ENCODE measurements at places on chromosomes 5 and 9.

DNA sequence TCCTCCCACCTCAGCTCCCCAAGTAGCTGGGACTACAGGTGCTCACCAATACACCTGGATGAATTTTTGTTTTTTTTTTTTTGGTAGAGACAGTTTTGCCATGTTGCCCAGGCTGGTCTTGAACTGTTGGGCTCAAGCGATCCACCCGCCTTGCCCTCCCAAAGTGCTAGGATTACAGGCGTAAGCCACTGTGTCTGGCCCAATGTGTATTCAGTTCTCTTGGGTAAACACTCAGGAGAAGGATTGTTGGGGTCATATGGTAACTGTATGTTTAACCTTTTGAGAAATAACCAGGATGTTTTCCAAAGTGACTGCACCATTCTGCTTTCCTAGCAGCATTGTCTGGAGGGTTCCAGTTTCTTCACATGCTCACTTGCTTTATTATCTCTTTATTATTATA is 67.4 kb downstream of the TNPO1 start:
- peak; percentile 6 for DNase-seq

- DNase-seq: peak; percentile 62
Measured at GRCh38 chr9:129258124-129258822, 80.2 kb upstream of the IER5L start.

DNA sequence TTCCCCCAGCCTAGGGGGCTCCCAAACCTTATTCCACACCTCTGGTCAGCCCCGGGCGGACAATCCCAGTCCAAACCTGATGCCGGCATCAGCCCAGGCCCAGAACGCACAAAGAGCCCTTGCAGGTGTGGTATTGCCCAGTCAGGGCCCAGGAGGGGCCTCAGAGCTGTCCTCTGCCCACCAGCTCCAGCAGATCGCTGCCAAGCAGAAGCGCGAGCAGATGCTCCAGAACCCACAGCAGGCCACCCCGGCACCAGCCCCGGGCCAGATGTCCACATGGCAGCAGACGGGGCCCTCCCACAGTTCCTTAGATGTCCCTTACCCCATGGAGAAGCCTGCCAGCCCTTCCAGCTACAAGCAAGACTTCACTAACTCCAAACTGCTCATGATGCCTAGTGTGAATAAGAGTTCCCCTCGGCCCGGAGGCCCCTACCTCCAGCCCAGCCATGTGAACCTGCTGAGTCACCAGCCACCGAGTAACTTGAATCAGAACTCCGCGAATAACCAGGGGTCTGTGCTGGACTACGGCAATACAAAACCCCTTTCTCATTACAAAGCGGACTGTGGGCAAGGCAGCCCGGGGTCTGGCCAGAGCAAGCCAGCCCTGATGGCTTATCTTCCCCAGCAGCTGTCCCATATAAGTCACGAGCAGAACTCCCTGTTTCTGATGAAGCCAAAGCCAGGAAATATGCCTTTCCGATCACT is 27.6 kb upstream of the LTC4S start:
- peak; percentile 49 for DNase-seq

DNA sequence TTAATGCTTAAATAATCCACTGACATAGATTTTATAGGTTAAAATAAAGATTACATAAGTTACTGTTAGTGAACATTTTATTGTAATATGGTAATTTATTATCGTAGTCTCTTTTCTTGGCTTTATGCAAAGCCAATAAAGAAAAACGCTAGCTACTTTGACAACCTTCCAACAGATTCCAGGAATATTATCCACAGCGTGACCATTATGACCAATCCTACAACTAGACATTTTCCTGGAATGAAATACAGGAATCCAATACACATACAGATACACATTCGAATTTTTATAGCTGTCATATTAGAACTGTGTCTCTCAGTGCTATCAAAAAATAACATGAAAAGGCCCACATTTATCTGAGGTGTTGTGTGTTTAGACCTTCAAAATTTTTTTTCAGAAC is 13.1 kb downstream of the RPS23 start:
- peak; percentile 51 for DNase-seq

- no peak for DNase-seq
Measured at GRCh38 chr5:122707796-122708195, 67.1 kb upstream of the SNX2 start.

DNA sequence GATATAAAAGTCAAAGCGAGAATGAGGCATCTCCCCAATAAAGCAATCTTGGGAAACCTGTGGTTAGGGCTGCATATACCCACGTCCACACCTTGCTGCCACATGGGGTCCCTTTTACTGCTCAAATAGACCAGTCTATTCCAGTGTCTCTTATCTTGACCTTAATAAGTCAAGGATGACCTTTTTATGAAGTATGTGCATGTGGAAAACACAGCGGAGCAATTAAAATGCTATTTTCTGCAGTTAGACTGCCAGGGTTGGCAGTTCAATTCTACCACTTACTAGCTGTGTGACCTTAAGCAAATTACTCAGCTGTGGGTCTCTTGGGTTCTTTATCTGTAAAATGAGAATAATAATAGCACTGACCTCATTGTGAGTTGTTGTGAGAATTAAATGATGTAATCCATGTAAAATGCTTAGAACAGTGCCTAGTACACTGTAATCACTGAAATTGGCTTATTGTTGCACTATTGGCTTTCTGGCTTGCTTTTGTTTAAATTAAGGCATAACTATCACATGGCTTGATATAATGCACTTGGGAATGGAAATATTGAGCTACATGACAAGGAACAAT is 67.8 kb upstream of the HSPB3 start:
- DNase-seq: no peak

DNA sequence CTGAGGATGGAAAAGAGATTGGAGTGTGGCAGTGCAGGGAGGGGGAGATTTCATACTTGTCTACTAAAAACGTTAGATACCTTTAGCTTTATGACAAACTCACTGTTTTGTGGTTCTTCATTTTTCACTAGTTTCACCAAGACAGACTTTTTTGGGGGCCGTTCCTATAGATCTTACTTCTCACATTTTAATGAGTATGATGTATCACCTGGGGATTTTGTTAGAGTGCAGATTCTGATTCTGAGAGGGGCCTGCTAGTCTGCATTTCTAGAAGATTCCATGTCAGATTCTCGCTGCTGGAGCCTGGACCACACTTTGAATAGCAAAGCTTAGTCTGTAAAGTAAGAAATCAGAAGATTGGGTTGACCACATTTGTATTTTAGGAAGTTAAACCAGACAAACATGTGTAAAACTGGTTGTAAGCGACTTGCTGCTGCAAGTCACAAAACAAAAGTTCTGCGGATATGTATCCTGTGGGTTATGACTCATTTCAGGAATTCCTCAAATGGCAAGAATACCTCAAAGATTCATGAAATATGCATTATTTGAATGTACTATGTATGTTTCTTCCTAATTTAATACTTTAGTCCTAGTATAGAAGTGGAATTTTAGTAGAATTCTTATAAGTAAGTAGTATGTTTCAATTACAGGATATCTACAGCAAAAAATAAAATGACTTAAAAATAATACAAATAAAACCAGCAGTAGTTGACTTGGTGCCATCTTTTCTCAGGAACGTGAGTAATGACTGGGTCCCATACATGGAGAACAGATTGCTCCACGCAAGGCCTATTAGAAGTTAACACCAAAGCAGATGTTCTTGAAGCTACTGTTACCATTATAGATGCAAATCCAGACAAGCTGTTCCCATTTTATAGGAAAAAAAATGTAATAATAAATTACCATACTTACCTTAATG is 27.8 kb downstream of the NFIL3 start:
- DNase-seq: peak; percentile 87

GRCh38 chr5:140018920-140019644 is 24.0 kb downstream of the NRG2 start:
- no peak for DNase-seq

DNA sequence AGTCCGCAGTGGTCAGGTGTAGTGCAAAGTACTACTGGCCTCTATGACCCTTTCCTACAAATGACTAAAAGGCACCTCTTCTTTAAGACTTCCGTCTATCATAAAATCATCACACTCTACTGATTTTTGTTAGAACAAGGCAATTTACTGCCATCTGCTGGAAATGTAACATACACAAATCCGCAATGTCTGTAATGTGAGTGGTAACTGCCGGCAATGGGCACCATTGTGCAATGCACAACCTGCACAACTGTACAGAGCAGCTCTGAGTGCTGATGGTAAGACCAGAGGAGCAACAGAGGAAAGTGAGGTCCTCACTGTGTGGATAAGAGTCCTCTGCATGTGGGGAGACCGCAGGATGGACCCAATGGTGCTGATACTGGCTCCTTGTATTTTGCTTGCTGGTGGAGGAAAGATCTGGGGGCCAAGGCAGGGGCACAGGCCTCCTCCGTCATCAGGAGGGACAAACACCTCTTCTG is 103.7 kb downstream of the ATPSCKMT start:
- DNase-seq: no peak

DNA sequence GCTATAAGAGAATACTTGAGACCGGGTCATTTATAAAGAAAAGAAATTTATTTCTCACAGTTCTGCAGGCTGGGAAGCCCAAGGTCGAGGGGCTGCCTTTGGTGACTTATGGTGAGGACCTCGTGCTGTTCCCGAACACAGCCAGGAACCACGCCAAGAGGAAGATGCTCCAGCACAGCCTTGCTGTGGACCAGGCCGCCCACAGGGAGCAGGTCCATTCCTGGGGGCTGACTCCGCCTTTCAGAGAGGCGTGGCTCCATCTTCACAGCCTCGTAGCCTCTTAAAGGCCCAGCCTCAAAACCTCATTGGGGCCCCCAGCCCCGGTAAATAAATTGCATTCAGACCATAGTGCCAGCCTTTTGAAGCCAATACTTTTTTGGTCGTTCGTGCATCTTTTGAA is 93.5 kb upstream of the CACNA1B start:
- DNase-seq: no peak

- DNase-seq: peak; percentile 98
Measured at GRCh38 chr5:14156650-14157492, 13.7 kb downstream of the TRIO start.

- no peak for DNase-seq
Measured at GRCh38 chr5:95848701-95849100, 26.2 kb upstream of the GLRX start.

DNA sequence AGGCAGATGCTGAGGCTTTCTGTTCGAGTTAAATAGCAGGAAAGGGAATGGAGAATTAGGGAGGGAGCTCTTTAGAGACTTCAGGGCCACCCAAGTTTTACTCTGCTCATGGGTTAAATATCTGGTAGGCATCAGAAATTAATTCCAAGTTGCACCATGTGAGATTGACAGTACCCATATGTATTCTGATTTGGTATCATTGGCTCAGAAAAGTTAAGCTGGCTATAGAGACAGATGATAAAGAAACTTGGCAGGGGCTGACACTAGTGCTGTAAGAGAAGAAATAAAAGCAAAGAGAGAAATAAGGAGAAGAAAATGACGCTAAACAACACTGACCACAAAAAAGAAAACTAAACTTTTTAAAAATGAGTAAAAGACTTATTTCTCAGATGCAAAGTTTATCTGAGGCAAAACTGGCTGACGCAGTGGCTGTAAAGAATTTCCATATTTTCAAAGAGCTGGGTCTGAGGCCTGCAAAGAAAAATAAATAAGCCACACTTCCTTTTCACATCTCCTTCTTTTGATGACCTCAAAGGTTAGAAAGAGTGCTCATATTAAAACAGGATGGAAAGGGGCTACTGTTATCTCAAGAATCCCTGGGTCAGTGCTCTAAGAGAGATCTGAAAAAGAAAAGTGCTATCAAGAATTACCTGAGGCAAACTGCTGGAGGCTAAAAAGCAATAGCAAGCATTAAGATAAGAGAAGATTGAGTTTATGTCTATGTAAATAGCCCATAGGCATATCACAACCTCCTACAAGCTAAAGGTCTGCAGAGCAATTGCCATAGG is 399.0 kb upstream of the MEF2C start:
- no peak for DNase-seq

GRCh38 chr5:169302491-169303118 is 1.7 kb upstream of the SLIT3 start:
- DNase-seq: peak; percentile 76

DNA sequence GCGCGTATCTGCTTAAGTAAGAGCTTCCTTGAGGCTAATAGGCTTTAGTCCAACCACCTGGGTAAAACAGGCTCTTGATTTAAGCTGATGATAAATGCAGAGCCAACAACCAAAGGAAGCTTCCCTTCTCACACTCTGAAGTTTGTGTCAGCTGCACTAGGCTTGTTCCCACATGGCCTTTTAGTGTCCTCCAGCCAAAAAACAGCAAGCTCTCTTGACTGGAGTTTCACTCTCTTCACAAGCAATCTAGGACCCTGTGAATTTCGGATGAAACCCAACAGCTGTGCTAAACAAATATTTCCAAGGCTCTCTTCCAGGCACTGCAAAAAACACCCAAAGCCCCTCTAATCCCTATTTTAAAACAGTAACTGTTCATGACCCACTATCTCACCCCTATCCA is 63.9 kb downstream of the SAXO1 start:
- DNase-seq: no peak

DNA sequence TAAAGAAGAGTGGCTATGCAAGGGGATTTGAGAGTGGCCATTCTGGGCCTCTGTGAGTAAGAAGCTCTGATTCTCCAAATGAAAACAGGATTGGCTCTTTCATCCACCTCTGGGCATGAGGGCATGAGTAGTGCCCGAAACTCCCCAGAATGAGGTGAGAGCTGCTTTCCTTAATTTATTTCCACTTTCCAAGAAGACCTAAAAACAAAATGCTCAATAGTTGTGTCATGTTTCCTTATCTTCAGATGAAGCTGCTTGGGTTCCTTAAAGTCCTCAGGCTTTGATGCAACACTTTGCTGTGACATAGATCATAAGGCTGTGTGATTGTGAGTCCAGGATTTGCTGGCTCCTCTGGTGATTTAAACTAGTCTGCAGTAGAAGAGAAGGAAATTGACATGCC is 3.1 kb upstream of the ZCCHC10 start:
- no peak for DNase-seq

DNA sequence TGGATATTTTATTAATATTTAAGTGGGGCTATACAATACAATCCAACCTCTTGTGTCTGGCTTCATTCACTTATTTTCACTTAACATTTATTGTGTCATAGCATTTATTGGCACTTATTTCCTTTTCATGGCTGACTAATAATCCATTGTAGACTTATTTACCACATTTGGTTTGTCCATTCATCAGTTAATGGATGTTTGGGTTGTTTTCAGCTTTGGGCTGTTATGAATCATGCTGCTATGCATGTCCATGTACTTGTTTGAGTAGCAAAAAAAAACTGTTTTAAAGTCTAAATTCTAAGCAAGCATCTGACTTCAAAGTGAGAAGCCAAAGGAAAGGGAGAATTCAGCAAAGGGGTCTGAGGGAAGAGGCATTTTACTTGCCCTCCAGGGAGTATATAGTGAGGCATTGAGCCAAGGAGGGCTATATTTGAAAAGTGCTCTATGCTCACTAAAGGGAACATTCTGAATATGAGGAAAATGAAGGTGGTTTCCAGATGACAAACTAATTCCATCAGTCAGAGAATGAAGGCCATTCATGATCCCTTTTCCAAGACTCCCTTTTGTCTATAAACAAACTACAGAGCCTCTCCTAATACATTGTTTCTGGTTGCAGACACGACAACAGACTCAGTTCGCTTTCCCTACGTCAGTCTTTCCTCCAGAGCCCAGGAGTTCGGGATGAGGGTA is 532.8 kb upstream of the KLF4 start:
- DNase-seq: no peak

GRCh38 chr5:1505506-1506241 is 18.1 kb downstream of the LPCAT1 start:
- no peak for DNase-seq

- no peak for DNase-seq
Measured at GRCh38 chr5:73274881-73275663, 102.1 kb downstream of the TMEM174 start.

Measured in astrocyte of the cerebellum (primary cell).